AG09309 (cell line): ENCODE measurements at places on chromosomes 6 and 20.

- DNase-seq: no peak
Measured at GRCh38 chr6:46305833-46306232, 135.1 kb upstream of the ENPP5 start.

GRCh38 chr20:7772371-7772770 is 167.9 kb downstream of the HAO1 start:
- DNase-seq: no peak

DNA sequence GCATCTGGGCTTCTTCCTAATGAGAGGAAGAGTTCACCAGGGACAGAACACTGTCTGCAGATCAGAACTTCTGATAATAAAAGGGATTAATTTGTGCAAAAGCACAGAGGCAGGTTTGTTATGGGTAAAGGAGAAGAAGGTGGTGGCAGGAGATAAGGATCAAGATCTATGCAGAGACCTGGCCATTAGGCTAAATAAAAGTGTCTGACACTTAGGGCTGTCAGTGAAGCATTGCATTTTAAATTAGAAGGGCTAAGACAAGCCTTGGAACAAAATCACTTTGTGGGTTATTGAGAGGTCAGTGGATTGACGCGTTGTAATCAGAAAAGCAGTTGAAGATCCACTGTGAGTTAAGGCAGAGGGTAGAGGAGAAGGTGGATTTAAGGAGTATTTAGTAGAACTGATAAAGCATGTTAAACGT is 76.8 kb downstream of the MAP3K4 start:
- DNase-seq: no peak

DNA sequence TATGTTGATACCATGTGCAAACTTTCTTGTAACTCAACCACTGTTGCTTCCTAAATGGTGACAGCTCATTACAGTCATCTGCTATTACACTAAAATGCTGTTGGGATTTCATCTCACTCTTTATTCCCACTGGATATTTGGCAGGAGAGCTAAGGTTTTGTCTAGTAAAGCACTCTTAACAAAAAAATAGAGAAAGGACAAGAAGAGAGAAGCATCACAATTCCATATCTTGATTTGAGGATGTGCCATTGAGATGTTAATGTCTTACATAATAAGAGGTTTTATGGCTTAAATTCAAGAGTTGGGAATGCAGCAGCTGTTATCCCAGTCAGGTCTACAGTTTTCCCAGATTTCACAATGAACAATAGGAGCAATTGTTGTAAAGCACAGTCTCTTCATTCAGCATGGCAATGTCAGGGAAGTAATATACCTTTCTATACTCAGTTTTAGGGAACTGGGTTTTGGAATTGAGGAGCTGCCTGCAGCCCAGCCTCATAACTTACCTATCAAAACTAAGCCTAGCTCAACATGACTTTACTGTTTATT is 134.9 kb downstream of the ISM1 start:
- no peak for DNase-seq

DNA sequence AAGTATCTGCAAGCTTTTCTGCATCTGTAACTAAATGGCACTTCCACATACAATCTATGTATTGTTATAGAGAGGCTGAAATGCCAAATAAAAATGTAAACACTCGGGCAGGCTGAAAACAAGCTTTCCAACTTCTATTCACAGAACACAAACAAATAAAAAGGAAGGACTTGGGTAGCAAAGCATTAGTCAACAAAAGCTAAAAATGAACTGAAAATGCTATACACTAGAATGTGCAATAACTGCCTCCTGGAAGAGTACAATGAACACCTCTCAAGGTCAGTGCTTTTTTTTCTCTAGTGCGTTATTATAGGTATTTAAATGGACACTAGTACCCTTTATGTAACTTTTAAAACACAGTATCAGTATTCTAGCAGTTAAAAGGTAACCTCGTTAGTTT is 31.4 kb downstream of the STK38 start:
- DNase-seq: no peak
